DMS79 (cell line): ENCODE measurements at places on chromosomes 11 and 22.

DNA sequence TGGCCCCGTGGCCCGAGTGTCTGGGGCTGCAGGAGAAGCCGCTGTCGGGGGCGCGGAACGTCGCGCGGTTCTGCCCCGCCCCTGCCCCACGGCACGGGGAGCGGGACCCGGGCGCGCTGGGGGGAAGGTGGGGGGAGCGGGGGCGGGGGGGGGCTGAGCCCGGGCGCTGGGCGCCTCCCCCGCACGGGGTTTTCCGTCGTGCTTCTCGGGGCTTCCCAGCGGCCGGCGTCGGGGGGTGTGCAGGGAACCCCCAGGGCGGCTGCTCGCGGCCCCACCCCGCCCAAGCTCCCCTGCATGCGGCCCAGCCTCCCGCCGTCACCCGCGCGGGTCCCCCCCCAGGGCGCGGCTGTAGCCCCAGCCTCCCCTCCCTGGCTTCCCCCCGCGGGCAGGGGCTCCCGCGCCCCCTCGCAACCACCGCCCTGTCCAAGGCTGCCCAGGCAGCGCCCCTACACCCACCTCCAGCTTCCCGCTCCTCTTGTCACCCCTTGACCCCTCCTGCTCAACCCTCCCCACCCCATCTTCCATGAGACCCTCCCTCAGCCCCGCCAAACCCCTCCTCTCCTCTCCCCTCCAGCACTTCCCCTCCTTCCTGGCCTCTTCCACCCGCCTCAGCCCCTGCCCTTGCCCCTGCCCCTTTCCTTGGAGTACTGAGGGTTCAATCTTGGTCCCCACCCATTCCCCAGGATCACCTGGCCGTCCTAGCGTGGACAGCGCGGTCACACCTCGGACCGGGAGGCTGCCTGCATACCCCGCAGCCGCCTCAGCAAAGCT lies 1.7 kb downstream of the IL17REL start:
- DNase-seq: no peak

- no peak for DNase-seq
Measured at GRCh38 chr22:40236131-40236665, 58.5 kb downstream of the TNRC6B start.

- DNase-seq: no peak
Measured at GRCh38 chr11:72578991-72579815, 95.0 kb downstream of the PDE2A start.

GRCh38 chr11:121476379-121477032 lies 23.7 kb upstream of the SORL1-AS1 start:
- no peak for DNase-seq

DNA sequence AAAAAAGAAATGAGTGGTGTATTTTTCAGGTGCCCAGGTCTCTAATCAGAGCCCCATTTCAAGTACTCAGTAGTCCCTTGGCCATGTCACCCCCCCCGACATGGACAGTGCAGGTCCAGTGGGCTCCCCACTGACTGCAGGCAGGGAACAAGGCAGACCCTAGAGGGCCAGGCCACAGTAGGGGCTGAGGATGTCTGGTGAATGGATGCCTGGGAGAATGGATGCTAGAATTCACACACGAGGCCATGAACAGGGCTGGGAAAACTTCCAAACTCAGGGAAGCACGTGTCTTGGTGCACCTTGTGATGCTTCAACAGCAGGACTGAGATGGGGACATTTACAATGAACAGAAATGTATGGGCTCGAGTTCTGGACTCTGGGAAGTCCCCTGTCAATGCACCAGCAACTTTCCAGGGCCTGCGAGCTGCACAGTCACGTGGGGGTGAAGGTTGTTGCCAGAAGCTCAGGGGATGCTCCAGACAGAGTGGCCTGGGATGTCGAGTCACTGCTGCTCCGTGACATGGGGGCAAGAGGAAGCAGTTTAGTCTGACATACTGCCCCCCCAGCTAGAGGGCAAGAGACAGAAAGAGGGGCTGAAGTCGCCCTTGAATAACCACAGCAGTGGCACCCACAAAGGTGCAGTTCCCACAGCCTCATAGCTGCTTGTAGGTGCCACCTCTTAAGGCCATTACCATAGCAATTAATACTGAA lies 3.1 kb downstream of the APOBEC3G start:
- no peak for DNase-seq

- no peak for DNase-seq
Measured at GRCh38 chr11:111459506-111460270, 52.5 kb downstream of the BTG4 start.

DNA sequence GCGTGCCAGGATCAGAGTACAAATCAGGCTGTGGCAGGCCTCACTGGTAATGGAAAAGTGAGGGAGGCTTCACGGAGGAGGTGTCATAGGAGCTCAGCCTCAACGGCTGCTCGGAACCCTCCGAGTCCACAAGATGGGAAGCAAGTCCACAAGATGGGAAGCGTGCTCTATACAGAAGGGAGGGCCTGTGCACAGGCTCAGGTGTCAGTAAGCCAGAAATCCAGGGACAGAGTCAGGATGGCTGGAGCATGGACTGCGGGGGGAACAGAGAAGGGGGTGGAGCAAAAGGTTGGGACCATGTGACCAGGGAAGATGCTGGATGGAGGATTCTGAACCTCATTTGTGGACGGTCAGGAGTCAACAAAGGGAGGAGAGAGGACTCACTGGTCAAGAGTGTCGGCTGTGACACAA lies 3.4 kb upstream of the DPP3 start:
- no peak for DNase-seq

GRCh38 chr11:12604557-12605153 lies 69.6 kb upstream of the TEAD1 start:
- no peak for DNase-seq

GRCh38 chr11:16252373-16252772 lies 104.0 kb downstream of the SOX6 start:
- no peak for DNase-seq

DNA sequence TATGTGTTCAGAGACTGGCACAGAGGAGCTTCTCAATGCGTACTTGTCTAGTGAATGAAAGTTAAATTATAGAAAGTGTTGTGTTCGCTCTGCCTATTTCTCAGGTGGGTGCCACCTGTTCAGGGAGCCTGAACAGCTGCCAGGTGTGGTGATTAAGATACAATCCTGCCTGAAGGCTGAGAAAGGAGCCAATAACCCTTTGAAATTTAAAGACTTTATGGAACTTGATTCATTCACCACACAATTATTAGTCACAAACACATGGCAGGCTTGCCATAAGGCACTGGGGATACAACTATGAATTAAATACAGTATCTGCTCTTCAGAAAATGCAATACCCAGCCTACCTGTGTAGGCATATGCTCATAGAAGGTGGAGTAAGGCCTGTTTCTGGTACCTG lies 92.9 kb upstream of the AMOTL1 start:
- DNase-seq: peak; percentile 73

GRCh38 chr11:19869946-19870589 lies 157.4 kb downstream of the NAV2 start:
- DNase-seq: no peak

DNA sequence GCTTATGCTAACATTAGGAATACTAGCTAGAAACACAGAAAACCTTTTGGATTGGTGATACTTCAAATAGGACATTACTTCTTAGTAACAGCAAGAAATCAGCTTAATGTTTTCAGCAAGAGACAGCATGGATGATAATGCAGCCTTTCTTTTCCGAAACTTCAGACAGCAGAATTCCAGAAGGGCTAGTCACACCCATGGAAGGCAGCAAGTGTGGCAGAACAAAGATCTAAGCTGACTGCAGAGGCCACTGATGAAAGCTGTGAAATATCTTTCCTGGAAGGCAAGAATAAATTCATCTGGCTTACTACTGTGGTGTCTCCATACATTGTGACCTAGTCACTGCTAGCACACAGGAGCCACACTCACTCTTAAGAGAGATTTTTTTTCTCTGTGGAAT lies 100.3 kb downstream of the CCDC83 start:
- DNase-seq: no peak

GRCh38 chr11:27487706-27488105 lies 15.1 kb upstream of the LGR4 start:
- no peak for DNase-seq

GRCh38 chr11:18727479-18728236 lies 1.7 kb upstream of the IGSF22 start:
- DNase-seq: no peak

DNA sequence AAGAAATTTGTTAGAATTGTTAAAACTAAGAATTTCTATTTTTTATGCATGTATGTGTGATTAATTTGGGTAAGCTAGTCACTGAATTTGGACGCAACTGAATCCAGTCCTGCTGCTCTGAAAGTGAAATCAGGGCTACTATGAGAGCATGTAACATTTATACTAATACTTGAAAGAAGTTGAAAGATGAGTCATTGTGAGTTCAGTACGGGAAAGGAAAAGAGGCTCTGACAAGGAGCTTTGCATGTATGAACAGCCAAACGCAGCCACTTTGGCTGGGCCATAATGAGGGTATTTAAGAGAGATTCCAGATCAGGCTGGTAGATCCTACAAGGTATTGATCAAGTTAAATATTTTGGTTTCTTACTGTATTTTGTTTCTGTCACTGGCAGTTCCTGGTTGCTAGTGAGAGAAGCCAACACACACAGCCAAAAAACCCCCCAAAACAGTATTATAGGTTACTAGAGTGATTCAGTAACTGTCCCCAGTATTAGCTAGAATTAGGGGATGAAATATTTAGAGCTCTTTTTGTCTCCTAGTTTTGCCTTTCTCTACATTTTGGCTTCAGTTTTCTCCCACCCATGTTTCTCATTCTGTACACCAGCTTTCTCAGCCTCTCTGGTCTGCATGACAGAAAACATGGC lies 14.1 kb downstream of the AASDHPPT start:
- no peak for DNase-seq

DNA sequence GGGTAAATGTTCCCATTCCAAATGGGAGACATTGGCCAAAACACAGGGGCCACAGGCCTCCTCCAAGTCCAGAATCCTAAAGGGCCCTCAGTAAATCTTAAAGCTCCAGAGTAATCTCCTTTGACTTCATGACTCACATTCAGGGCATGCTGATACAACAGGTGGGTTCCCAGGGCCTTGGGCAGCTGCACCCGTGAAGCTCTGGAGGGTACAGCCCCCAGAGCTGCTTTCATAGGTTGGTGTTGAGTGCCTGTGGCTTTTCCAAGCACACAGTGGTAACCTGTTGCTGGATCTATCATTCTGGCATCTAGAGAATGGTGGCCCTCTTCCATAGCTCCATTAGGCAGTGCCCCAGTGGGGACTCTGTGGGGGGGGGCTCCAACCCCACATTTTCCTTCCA lies 54.0 kb downstream of the NELL1 start:
- no peak for DNase-seq
